Erythroblast (primary cell): ENCODE measurements at places on chromosomes 4 and X.

DNA sequence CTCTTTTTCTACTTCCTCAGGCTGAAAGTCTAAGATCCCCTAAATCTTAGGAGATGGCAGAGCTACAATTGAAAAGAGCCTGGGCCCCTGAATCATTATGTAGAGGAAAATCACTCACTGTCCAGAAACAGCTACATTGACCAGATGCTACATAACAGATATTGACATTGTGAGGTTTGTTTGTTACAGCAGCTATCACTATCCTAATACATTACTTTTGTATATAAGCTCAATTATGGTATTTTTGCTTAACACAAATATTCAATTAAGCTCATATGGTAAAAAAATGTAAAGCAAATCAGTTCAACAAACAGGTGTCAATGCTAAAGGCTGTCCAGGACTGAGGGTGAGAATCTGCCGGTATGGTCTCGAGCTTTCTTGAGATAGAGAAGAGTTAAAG is 89.4 kb downstream of the LDB2 start:
- no peak for DNase-seq

DNA sequence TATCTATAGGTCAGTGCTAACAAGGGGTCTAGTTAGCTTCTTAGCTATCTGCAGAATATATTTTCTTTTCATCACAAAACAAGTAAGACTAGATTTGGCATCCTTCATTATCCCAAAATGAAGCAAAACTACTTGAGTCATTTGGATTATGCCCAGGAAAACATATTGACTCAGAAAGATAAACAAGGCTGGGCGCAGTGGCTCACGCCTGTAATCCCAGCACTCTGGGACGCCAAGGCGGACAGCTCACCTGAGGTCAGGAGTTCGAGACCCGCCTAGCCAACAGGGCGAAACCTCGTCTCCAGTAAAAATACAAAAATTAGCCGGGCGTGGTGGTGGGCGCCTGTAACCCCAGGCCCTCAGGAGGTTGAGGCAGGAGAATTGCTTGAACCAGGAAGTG is 18.0 kb upstream of the MND1 start:
- DNase-seq, result no peak

- no peak for DNase-seq
Observed at GRCh38 chrX:27953171-27953570, 28.1 kb downstream of the DCAF8L1 start.

- DNase-seq, result no peak
Observed at GRCh38 chr4:186348433-186348832, 82.4 kb downstream of the F11 start.

GRCh38 chrX:72081605-72082320 is 50.0 kb downstream of the RTL5 start:
- DNase-seq, result no peak

GRCh38 chrX:130228871-130229270 is 39.8 kb downstream of the ZNF280C start:
- no peak for DNase-seq

DNA sequence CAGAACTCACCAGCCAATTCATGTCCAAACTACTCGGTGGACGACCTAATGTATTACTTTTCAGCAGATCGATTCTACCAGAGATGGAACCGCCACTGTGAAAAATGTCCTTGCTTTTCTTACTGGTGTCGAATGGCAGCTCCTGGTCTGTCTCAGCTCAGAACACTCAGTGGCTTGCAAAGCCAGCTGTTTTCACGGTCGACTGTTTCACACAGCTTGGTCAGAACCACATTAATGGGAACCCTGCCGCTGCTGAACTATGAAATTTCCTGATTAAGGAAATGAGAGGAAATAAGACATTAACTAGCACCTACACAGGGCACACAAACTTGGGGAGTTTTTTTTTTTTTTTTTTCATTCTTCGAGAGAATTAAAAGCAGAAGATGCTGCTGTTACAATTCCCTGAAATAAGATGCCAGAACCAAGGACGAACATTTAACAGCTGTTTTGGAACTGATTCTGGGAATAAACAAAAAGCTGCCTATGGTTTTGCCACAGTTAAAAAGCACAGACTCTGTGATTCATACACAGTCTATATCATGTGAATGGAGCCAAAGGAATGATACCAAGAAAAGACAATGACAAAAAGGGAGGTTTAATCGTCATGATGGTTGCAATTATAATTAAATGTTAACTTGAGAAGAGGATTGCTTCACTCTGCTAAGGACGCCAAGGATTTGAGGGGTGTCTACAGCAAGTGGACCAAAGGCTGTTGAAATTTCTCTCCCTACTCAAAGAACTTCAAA is 31.3 kb downstream of the SUPT20HL2 start:
- DNase-seq, result no peak

- no peak for DNase-seq
Observed at GRCh38 chr4:145071560-145071959, 26.4 kb downstream of the ANAPC10 start.

DNA sequence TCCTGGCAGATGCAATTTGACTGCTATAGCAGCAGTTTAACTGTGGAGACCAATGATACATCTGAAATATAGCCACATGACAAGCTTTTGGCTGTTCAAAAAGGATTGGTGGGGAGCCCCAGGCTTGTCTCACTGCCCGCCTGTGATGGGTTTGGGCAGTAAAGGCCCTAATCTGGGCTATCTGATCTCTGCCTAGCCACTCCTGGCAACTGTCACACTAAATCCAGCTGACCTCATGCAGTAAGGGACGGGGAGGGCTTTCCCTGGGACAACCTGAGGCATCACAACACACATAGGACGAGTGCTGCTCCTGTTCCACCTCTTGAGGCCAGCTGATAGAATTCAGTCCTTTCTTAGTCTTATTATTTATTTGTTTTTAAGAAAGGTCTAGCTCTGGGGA is 56.2 kb downstream of the CCDC158 start:
- no peak for DNase-seq

DNA sequence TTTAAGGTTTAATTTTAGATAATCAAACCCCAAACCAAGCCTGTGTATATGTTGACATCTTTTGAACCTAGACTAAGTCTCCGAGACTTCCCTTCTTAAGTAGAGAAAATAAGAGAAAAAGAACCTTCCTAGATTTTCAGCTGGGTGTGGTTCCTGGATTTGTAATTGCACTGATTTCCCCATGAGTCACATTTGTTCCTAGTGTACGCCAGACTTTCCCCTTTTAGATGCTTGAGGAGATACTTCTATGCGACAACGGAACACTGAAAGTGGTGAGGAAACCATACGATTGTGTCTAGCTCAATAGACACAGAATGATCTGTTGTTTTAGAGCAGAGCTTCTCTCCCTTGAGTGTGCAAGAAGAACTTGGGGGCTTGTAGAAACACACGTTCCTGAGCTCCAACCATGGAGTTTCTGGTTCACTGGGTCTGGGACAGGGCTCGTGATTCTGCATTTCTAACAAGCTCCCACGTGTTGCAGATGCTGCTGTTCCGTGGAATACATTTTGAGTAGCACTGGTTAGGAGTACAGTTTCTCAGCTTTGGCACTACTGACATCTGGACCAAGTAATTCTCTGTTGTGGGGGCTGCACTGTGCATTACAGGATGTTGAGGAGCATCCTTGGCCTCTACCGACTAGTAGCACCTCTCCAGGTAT is 87.1 kb downstream of the AMELX start:
- DNase-seq, result no peak

GRCh38 chr4:23897564-23898109 is 7.8 kb upstream of the PPARGC1A start:
- DNase-seq, result no peak

- DNase-seq, result peak; percentile 78
Observed at GRCh38 chr4:121726642-121727268, 30.0 kb upstream of the ANXA5 start.

GRCh38 chr4:61527888-61528287 is 327.8 kb downstream of the ADGRL3 start:
- no peak for DNase-seq

DNA sequence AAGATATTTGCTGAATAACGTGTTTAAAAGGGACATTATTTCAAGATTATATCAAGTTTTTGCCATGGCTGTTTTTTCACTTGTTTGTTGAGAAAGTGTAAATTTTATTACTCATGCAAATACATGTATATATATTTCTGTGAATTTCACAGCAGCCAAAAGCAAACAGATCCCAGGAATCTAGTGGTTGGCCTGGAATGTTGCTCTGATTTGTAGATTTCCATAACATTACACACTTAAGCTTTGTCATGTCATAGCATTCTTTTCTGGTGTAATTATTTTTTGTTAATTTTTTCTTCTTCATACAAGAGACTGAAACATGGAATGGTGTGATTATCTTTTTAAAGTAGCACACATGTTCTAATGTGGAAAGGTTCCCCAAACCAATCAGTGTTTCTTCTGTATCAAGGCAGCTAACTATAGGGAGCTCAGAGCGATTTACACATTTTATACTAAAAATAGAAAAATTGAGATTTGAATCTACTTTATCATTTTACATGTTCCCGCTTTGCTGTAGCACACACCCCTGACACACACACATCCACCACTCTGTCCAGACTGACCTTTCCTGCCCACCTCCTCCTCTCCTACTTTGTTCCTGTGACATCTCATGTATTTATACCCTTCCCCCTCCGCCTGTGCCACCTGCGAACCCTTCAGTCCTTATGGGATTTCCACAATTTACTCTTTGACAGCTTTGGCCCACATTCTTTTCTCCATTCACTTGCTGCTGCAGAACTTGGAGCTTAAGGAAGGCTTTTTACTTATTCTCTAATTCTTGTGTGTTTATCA is 20.3 kb downstream of the RUFY3 start:
- DNase-seq, result no peak

- DNase-seq, result no peak
Observed at GRCh38 chr4:183599690-183600089, 59.3 kb downstream of the RWDD4 start.

DNA sequence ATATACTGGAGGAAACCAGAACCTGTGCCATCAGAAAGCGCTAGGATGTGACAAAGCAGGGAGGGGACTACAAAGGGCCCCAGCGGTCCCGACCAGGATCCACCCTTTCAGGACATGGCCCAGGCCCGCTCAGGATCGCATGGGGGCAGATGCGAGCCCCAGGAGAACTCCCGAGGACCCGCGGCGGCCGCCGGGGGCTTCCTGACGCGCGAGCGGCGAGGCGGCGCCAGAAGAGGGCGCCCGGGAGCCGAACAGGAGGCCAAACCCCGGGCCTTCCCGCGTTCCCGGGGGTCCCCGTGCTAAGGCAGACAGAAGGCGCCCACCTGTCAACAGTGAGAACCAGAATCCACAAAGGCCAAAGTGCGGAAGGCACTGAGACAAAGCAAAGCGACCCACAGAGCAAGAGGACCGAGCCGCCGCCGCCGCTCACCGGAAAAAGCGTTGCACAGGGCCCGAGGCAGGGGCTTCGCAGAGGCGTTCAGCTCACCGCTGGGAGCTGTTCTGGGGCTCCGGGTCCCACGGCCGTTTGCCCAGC is 7.3 kb upstream of the OPN1LW start:
- DNase-seq, result peak; percentile 71

DNA sequence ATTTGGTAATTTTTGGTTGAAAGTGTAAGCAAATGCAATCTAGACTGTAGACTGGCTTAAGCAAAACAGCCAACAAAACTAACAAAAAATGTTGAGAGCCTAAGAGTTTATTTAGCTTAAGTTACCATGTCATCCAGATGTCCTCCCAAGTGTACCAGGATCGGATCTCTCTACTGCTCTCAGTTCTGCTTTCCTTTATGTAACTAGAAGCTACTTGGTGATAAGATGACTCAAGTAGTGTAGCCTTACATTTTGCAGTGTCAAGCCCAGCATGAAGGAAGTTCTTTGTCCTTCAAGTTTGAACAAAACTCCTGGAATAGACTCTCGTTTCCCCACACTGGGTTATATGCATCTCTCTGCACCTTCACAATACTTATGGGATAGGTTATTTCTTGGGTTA is 1500.0 kb downstream of the STIM2 start:
- no peak for DNase-seq

- no peak for DNase-seq
Observed at GRCh38 chrX:46553935-46554334, 8.7 kb upstream of the ZNF674 start.

GRCh38 chr4:71074452-71075299 is 81.2 kb downstream of the DCK start:
- DNase-seq, result no peak

- no peak for DNase-seq
Observed at GRCh38 chr4:154360491-154360890, 131.1 kb downstream of the DCHS2 start.

GRCh38 chr4:76377481-76377901 is 43.5 kb downstream of the CCDC158 start:
- DNase-seq, result no peak

GRCh38 chr4:61953386-61953785 is 753.3 kb downstream of the ADGRL3 start:
- no peak for DNase-seq

- DNase-seq, result no peak
Observed at GRCh38 chr4:13611283-13611842, 16.2 kb downstream of the BOD1L1 start.

DNA sequence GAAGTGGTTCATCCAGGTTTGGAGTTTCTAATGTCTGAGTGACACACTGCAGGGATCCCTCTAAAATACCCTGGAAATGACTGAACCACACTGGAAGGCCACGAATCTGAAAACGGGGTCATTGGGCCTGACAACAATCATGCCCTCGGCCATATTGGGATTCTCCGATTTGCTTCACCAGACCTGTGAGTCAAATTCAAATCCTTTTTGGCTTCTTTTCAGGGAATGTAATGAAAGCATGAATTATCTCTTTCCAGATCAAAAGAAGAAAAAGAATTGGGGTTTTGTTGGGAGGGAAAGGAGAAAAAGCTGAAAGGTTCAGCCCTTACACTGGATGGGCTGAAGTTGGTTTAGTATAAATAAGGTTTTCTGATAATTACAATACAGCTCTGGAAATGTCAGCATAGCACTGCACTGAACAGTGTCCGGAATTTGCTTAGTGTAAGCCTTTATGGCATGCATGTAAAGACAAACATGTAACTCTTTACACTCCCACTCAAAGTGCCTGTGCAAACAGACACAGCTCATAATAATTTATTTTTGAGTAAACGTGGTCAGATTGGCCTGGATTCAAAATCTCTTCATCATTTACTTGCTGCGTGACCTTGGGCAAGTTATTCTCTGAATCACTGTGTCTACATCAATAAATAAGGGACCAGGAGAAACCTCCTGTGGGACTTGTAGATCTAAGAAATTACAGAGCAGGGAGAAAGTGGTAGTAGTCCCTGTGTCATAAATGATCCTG is 21.4 kb downstream of the CT47C1 start:
- no peak for DNase-seq

DNA sequence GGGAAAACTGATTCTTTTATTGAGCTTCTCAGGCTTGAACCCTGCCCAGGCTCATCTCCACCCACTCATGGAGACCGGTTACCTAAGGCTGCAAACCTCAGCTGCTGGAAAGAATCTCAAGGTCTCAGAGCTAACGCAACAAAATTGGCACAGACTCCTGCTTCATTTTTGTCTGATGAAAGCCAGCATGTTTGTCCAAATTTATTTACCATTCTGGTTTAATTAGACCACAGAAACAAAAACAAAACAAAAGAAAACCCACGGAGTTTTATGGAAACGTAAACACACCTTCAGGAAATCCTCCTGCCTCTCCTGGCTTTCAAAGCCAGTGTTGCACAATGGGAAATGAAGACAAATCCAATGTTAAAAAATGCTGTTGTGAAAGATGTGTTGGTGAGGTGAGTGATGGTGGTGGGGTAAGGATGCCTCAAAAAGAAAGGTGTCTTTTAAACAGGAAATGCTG is 56.4 kb upstream of the PDLIM3 start:
- no peak for DNase-seq
